Right hindlimb (tissue), 1 donor: ENCODE measurements at places on chromosomes 1 and 21.

DNA sequence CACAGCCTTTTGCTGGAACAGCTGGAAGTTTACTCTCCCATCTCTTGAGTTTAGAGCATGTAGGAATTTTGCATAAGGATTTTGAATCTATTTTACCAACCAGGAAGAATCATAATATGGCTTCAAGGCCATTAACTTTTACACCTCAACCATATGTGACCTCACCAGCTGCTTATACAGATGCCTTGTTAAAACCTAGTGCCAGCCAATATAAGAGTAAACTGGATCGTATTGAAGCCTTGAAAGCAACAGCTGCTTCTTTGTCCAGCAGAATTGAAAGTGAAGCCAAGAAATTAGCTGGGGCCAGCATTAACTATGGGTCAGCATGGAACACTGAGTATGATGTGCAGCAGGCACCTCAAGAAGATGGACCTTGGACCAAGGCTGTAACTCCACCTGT, 65.4 kb downstream of the CEP350 start:
- no peak for DNase-seq

GRCh38 chr1:11463177-11463576, 15.8 kb upstream of the DISP3 start:
- DNase-seq, result no peak

DNA sequence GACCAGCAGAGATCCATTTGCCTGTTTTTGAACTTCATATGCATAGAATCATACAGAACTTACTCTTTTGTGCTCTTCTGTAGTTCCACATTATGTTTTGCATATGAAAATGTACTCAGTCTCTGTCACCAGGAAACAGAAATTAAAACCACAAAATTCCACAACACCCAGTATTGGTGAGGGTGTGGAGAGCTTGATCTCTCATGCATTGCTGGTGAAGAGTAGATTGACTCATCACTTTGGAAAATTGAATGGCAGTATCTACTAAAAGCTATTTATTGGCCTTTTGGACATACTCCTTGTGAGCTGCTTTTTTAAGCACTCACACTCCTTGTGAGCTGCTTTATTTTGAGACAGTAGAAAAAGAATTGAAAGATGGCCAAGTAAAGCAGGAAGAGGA, 43.3 kb downstream of the VTCN1 start:
- DNase-seq, result no peak

- DNase-seq, result no peak
Measured at GRCh38 chr1:167915569-167915968, 1.6 kb upstream of the ADCY10 start.

DNA sequence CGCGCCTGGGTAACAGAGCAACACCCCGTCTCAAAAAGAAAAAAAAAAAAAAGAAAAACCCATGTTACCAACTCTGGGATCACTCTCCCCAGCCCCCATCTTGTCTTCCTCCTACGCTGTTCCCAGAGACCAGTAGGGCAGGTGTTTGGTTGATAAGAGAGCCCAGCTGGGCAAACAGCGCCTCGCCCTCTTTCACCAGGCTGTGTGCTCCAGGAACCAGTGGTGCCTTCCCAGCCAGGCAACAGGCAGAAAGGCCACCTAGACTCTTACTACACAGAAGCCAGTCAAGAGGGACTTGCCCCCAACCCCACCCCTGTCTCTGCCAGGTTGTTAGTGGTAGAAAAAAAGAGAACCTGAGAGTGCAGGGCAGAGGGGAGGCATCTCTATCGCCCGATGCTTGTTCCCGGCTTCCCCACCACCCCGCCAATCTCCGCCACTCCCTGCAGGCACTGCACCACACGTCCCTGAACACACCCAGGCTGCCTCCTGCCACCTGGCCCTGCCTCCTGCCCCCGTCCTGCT, 14.0 kb upstream of the CTRC start:
- no peak for DNase-seq

- DNase-seq, result no peak
Measured at GRCh38 chr1:8097908-8098307, 71.8 kb upstream of the ERRFI1 start.

GRCh38 chr1:238658763-238659162, 727.6 kb upstream of the CHRM3 start:
- DNase-seq, result no peak

GRCh38 chr1:172398193-172398592, 22.3 kb upstream of the C1orf105 start:
- DNase-seq, result no peak

GRCh38 chr21:42037516-42037915, 27.4 kb upstream of the ZBTB21 start:
- no peak for DNase-seq

GRCh38 chr21:44682580-44683151, 703 bp upstream of the KRTAP12-1 start:
- DNase-seq, result no peak

GRCh38 chr1:44025816-44026215, 5.4 kb downstream of the SLC6A9 start:
- DNase-seq, result no peak
